Right renal cortex interstitium (tissue), 3 donors: ENCODE measurements at places on chromosomes 11 and 22.

DNA sequence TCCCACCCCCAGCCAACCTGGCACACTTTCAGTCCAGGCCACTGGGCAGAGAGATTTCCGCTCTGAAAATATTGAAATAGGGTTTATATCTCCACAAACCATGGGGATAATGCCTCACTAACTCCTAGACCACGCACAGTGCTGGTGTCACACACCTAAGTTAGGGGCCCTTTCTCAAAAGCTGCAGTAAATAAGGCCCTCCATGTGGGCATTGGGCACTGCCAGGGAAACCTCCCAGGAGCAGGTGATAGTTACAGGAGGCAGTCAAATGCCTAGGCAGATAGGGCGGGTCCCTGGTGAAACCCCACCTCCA lies 3.1 kb upstream of the IL10RA start:
- DNase-seq, result no peak

- no peak for DNase-seq
Measured at GRCh38 chr11:8765294-8765693, 82.7 kb downstream of the RPL27A start.

DNA sequence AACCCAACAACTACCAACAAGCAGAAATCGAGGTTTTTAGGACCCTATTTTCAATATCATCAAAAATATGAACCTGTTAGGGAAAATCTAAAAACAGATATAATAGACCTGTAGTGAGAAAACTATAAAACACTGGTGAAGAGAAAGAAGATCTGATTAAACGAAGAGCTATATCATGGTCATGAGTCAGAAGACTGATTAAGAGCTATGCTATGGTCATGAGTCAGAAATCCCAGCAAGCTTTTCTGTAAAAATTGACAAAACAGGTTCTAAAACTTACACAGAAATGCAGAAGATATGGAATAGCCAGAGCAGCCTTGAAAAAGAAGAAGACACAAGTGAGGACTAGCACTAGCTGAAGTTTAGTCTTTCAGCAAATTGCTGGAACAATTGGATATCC lies 345.0 kb downstream of the TBC1D22A start:
- no peak for DNase-seq

DNA sequence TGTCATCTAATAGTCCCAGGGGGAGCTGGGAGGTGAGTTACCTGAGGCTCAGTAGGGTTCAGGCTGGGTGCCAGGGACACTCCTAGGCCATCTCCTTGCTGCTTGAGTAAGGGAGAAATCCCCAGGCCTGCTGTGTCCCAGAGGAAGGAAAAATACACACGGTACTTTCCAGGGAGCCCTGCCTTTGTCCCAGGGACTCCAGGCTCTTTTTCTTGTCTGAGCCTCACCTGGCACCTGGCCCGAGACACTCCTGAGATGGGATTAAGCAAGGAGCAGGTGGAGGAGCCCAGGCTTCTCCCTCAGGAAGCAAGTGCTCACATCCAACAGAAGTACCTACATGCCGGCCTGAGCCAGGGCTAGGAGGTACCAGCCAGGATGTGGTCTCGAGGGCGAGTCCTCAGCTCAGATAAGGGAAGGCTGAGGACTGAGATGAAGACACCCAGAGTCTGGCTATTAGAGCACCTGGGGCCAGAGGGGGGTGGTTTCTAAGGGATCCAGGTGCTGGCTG lies 899 bp upstream of the KLHDC7B start:
- DNase-seq, result no peak

GRCh38 chr11:2256293-2256913 lies 14.0 kb downstream of the ASCL2 start:
- no peak for DNase-seq
